NCI-H510A (cell line): ENCODE measurements at places on chromosomes 6 and 20.

DNA sequence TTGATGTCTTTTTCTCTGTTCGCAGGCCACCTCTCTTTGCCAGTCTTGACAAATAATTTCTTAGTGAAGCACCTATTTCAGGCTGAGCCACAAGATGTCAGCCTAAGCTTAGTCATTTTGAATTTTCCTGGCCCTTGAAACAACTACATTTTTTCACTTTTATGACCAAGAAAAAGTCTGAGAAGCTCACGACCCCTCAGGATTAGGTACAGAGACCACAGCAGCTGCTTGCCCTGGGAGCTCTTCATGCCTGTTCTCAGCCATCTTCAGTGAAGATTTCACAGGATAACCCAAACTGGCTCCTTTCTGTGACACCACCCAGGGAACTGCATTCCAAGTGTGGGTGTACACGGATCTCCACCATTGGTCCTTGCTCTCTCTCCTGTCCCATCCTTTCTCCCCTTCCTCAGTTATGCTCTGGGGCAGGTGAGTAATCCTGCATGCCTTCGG lies 38.4 kb upstream of the SPTLC3 start:
- DNase-seq, result no peak

DNA sequence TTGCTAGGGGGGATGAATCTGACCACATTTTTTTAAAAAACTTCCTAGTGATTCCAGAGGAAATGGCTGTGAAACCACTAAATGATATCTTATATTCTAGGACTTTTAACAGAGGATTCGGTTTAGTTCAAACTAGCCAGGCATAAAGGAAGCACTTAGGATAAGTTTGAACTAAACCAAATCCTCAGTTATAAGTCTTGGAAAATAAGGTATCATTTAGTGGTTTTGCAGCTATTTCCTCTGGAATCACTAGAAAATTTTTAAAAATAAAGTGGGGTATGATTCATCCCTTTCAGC lies 327.9 kb upstream of the QKI start:
- DNase-seq, result no peak

- no peak for DNase-seq
Observed at GRCh38 chr20:63126876-63127699, 88.8 kb downstream of the YTHDF1 start.

DNA sequence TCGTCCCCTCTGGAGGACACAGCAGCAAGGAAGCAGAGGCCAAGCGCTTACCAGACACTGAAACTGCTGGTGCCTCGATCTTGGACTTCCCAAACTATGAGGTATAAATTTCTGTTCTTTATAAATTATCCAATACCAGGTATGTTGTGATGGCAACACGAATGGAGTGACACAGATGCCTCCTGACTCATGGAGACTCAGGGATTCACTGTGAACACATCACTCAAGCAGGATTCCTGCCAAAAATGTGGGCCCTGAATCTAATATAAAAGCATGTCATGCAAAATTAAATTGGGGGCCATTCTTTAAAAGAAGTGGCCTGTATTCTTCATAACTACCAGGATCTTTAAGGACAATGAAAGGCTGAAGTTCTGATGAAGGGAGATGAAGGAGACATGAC lies 52.5 kb upstream of the SLC22A23 start:
- DNase-seq, result no peak

DNA sequence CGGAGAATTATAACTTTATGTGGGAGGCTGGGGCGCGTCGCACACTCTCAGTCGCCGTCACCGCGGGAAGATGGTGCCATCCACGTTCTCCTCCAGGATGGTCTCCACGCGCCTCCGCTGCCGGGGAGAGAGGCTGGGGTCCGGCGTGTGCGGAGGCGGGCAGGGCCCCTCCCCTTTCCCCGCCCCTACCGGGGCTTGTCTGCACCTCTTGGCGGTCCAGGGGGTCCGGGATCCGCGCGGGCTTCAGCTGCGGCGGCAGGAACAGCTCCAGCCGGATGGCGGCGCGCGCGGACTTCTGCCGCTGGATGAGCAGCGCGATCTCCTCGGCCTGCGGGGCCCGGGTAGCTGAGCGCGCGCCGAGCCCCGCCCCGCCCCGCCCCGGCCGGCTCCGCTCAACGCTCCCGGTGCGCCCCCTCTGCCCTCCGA lies 807 bp downstream of the LKAAEAR1 start:
- peak; percentile 62 for DNase-seq

GRCh38 chr6:14453712-14454472 lies 336.3 kb downstream of the CD83 start:
- peak; percentile 19 for DNase-seq

DNA sequence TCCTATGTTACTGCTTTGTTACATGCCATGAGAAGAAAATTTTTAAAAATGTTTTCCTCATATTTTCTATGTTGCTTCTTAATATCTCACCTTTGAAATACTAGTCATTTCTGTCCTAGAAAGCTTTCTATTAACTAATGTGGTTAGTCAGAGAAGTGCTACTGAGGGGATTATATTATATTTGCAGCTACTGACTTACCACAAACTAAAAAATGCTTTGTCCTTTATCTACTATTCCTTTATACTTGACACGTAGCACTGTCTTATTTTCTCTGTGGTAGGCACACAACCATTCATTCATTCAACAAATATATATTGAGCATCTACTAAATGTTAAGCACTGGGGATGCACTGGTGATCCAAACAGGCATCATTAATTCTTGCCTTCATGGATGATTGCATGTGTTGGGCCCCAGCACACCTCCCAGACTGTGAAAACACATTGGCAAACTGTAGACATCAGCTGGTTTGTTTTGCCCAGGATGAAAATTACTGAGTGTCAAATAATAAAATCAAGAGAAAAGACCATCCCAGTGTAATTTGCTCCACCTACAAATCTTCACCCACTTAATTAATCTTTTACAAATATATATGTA lies 10.7 kb upstream of the MLIP start:
- DNase-seq, result no peak

- DNase-seq, result no peak
Observed at GRCh38 chr6:147910281-147910680, 401.8 kb downstream of the SAMD5 start.

GRCh38 chr6:35510916-35511561 lies 1.7 kb downstream of the TULP1 start:
- no peak for DNase-seq

DNA sequence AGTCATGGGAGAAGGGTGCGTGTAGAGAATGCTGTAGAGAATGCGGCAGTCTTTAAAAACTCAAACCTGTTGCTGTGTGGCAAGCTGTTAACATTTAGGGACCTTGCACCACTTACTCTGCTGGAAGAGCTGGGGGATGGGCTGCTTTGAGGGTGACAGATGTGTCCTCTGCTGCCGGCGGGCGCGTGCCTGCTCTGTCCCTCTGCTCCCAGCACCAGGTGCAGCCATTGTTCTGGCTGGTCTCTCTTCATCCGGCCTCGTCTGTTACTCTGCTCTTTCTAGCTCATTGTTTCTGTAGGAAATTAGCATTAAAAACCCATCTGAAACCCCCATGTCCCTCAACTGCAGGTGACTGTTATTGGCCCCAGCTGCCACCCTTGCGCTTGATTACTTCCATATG lies 78.5 kb downstream of the CBFA2T2 start:
- peak; percentile 92 for DNase-seq

DNA sequence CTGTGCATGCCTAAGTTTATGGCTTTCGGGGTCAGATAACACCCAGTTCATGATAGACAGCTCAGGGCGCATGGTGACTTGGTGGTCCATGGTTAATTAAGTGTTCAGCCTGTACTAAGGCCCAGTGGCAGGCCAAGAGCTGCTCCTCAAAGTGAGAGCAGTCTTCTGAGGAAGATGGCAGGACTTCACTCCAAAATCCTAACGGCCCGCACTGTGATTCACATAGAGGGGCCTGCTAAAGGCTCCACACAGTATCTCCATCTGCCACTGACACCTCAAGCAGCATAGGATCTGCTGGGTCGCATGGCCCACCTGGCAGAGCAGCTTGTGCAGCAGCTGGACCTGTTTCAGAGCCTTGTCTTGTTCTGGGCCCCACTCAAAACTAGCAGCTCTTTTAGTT lies 10.6 kb upstream of the CST7 start:
- DNase-seq, result no peak

- DNase-seq, result no peak
Observed at GRCh38 chr20:48877304-48877703, 44.2 kb upstream of the ARFGEF2 start.

DNA sequence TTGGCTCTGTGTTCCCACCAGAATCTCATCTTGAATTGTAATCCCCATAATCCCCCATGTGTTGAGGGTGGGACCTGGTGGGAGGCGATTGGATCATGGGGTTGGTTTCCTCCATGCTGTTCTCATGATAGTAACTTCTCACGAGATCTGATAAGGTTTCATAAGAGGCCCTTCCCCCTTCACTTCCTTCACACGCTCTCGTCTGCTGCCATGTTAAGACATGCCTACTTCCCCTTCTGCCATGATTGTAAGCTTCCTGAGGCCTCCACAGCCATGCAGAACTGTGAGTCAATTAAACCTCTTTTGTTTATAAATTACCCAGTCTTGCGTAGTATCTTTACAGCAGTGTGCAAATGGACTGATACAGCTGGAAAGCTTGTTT lies 90.0 kb downstream of the ELOVL5 start:
- no peak for DNase-seq

- peak; percentile 56 for DNase-seq
Observed at GRCh38 chr20:43914311-43915210, at the start of gene TOX2. Gene TOX2 (plus strand): TSS chr20:43914852. CDS start chr20:43914892, 40 bp downstream.

DNA sequence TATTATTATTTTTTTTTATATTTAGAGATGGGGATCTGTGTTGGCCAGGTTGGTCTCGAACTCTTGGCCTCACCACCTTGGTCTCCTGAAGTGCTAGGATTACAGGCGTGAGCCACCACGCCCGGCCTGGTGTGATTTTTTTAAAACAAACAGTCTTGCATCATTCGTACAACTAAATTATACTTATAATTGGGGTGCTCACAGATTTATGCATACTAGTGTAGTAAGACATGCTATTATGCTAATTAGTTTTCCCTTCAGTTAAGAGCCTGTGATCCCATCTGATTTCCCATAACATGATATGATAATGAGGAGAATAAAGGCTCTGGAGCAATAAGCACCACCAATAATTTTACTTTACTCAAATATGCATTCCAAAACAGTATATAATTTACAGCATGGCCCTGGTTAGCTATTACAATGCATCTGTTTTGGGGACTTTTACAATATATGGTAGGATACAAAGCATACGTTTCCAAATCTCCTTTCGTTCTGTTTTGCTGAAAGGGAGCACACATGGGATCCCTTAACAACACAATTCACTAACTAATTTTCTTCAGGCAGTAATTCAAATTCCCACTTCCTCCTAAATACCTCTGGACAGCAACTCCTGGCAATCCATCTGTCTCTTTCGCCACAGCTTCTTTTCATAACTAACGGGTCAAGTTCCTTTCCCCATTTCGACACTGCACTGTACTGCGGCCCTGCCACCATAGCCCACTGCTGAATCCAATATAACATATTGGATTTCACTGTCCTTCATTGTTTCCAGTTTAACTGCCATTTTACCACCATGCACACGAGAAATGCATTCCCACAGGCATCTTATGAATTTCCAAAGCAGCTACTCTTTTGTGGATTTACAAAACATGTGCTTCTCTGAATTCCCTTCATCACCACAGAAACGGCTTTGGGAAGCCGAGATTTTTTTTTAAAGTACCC lies 1.7 kb downstream of the NUDT3 start:
- DNase-seq, result no peak

GRCh38 chr6:9248133-9248532 lies 812.8 kb upstream of the SLC35B3 start:
- DNase-seq, result no peak

DNA sequence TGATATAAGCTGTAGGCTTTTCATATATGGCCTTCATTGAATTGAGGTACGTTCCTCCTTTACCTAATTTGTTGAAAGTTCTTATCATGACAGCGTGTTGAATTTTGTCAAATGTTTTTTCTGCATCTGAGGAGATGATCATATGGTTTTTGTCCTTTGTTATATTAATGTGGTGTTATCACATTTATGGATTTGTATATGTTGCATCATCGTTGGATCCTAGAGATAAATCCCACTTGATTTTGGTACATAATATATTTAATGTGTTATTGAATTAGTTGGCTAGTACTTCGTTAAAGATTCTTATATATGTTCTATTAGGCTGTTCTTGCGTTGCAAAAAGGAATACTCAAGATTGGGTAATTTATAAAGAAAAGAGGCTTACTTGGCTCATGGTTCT lies 8.6 kb upstream of the WFDC9 start:
- no peak for DNase-seq

GRCh38 chr20:1959156-1959555 lies 34.7 kb downstream of the PDYN start:
- no peak for DNase-seq

GRCh38 chr6:28803337-28803709 lies 120.5 kb downstream of the TRIM27 start:
- DNase-seq, result no peak

GRCh38 chr6:155381673-155382337 lies 67.5 kb upstream of the TFB1M start:
- DNase-seq, result no peak

GRCh38 chr6:98828941-98829411 lies 5.4 kb upstream of the POU3F2 start:
- DNase-seq, result peak; percentile 46

- DNase-seq, result no peak
Observed at GRCh38 chr20:63056236-63057170, 49.7 kb upstream of the BHLHE23 start.

DNA sequence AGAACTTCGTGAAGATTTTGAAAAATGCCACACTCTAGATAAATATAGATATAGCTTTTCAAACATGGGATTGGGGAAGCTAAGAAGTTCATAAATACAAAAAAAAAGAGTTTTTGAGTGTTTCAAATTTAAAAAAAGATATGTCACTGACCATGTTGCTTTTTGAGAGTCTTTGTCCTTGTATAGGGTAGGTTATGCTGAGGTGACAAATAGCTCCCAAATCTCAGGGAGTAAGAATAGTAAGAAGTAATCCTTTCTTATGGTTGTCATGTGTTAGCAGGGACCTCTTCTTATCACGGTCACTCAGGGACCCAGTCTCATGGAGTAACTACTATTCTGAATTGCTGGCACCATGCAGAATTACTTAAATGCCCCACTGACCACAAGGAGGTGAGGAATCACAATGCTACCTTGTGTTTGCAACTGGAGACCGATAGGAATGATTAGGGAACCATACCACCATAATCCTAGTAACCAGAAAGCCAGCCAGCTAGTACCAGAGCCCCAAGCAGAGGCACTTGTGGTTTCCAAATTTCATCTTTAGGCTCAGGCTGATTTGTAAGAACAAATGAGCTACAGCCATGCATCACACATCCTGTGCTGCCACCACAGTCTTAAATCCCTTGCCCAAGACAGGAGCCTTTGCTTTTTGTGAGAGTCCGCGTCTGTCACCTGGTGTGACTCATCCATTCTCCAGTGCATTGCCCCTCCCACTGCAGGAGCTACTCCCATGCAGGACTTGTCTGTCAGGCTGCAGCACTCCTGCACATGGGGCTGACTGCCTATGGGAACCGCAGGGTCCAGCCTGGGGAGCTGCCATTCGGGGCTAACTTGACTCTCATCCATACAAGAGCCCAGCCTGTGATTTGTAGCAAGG lies 42.4 kb upstream of the ADGRF4 start:
- peak; percentile 45 for DNase-seq
